MCF 10A (cell line): ENCODE measurements at places on chromosomes 3 and 15. TPM values are rescaled to one million over a fixed set of nuclear protein-coding genes. Genes with fewer than 3 reads are reported as not detected.

COL6A5 gene
- total RNA-seq: not detected in 2 replicates

SLC28A2 gene
- total RNA-seq: not detected in 2 replicates

DNA sequence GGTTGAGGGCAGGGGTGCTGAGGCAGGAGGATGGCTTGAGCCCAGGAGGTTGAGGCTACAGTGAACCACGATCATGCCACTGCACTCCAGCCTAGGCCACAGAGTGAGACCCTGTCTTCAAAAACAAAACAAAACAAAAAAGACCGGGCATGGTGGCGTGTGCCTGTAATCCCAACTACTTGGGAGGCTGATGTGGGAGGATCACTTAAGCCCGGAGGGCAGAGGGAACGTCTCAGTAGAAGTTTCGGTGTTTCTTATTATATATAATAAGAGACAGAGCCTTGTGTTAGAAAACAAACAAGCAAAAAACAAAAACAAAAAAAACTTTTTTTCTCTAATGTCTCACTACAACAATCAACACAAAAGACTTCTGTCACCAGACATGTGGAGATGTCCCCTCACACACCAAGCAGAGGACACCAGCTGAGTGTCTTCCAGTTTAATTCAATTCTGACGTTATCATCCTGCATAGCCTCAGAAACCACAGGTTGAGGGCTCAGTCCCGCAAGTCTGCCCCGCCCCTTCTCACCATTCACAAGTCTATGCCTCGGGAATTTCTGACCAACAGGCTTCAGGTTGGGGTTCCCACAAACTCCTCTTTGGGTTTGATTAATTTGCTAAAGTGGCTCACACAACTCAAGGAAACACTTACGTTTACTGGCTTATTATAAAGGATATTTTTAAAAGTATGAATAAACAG lies 24.0 kb upstream of the EIF4A2 start:
- no peak for DNase-seq

- peak; percentile 85 for DNase-seq
These were observed 69.7 kb upstream of the DCBLD2 start for GRCh38 chr3:98971169-98971681.

- no peak for DNase-seq
These were observed 25.8 kb downstream of the NPTN start for GRCh38 chr15:73607405-73607804.

- DNase-seq: no peak
These were observed 45.1 kb downstream of the NR1I2 start for GRCh38 chr3:119826711-119827608.

DNA sequence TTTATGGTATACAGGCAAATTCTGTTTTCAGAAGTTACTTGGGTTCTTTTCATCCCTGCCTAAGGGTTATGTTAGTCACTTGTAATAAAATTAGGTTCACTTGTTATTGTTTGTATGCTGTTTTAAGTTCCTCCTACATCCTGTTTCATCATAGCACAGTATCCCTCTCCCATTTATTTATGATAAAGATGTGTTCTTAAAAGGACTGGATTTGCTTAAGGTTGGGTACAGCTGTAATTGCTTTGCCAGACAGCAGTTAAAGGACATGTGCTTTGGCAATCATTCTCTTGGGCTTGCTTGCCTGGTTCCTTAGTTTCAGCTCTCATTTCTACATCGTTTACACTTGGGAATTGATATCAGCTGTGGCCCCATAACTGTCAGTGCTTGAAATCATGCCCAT lies 11.7 kb downstream of the ATP2C1 start:
- peak; percentile 25 for DNase-seq

GRCh38 chr15:85704720-85705429 lies 89.8 kb downstream of the KLHL25 start:
- DNase-seq: no peak

- peak; percentile 6 for DNase-seq
These were observed 437.8 kb downstream of the RBMS3 start for GRCh38 chr3:29718661-29719065.

GRCh38 chr3:33134026-33134625 lies 20.3 kb downstream of the CRTAP start:
- DNase-seq: no peak

DNA sequence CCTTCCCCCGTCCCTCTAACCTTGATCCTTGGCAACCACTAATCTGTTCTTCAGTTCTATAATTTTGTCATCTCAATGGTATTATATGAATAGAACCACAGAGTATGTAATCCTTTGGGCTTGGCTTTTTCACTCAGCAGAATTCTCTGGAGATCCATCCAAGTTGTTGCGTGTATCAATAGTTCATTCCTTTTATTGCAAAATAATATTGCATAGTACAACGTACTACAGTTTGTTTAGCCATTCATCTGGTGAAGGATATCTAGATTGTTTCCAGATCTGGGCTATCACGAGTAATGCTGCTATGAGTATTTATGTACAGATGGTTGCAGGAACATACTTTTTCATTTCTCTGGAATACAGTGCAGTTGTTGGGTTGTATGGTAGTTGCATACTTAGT lies 76.2 kb downstream of the PLXNA1 start:
- DNase-seq: no peak
